ENCODE measurements at places on chromosomes 4 and X. TPM values are rescaled to one million over a fixed set of nuclear protein-coding genes. Genes with fewer than 3 reads are reported as not detected.

The ASB12 gene
- 21.4 TPM for polyA plus RNA-seq

The CFAP99 gene
- not detected for polyA plus RNA-seq

The ASB11 gene
- polyA plus RNA-seq = 10.7 TPM

The PNMA6A gene
- 3.6 TPM for polyA plus RNA-seq

The PABPC1L2B gene
- polyA plus RNA-seq = not detected

The SH3D19 gene
- 37.6 TPM for polyA plus RNA-seq

The SORBS2 gene
- 18.2 TPM for polyA plus RNA-seq

The S100P gene
- 2.2 TPM for polyA plus RNA-seq

The MSX1 gene
- 1.6 TPM for polyA plus RNA-seq

The HELT gene
- polyA plus RNA-seq = not detected

The TLR8 gene
- polyA plus RNA-seq = 0.35 TPM

The SLC4A4 gene
- 13.8 TPM for polyA plus RNA-seq

The FRMD7 gene
- 0.83 TPM for polyA plus RNA-seq

The TCEAL2 gene
- polyA plus RNA-seq = 1.1 TPM

The PABPC4L gene
- 7.0 TPM for polyA plus RNA-seq

The GPR82 gene
- polyA plus RNA-seq = not detected

The FGG gene
- not detected for polyA plus RNA-seq

Data from muscle of back (tissue), 13 donors.